ENCODE measurements at places on chromosomes 2 and 18.

- DNase-seq = no peak
Measured at GRCh38 chr2:86036669-86037138, 69.0 kb downstream of the POLR1A start.

- no peak for DNase-seq
Measured at GRCh38 chr18:80159713-80160636, 50.9 kb downstream of the ADNP2 start.

DNA sequence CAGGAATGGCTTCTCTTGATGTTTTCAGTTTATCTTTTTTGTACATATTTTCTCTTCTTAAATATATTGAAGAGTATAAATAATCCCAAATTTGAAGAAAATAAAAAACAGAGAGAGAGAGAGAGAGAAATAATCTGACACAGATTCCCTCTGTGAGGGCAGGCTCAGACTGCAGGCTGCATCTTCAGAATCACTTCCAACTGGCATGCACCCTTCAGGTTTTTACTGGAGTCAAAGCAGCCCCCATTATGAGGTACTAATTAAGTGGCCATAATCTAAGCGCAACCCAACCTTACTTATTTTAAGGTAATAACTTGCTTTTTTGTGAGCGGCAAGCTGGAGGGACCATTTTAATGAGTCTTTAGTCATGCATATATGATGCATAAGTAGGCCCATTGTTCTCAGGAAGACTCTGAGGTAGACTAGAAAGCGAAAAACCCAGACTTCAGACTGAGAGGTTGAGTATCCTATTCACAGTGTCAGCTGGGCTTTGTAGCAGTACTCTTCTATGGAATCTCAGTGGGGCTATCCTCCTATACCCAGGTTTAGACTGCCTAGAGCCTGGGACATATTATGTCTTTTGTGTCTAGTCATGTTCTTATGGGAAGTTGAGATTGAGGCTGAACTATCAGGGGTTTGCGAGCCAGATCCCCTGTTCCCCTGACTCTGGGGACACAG is 167.4 kb downstream of the SP3 start:
- no peak for DNase-seq

DNA sequence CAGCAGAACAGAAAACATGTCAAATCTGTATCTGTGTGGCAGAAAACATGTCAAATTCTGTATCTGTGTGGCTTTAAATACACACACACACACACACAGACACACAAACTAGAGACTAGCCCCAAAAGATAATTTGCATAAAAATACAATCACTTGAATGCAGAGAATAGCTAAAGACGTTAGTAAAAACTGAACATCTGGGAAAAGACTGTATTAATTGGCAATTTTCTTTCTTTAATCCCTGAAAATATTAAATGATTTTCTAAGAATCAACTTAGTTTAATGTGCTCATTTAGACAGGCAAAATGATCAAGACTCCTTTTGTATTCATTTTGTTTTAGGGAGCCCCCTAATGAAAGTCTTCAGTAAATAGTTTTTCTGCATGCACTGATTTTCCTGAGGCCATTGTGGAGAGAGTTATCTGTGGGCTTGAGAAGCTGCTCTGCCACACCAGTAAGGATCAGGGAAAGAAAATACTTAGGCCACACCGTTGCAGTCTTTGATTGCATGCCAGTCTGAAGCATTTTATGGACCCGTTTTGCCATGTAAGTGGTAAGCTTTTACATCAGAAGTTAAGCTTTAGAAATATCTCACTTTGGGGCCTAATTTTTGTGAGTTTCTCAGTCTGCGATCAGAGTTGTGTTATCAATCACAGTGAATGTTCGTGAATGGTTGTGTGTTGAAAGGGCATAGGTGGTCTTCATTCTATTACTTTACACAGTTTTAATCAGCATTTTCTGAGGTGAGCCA is 2.2 kb downstream of the SPATS2L start:
- DNase-seq = no peak

DNA sequence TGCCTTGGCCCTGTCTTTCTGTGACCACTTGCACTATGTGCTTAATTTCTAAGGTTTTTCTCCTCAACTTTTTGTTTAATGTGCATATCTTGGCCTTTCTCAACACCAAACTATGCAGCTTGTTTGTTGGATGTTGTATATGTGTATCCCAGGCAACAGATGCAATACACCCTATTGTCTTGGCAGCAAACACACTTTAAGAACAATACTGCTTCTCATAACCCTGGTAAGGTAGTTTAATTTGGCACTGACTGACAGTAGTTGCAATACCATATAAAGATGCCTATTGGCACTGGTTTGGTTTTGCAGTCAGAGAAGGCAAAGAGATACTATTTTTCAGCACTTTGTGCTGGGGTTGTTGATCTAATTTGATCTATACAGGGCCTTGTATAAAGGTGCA is 360.7 kb upstream of the CWC22 start:
- no peak for DNase-seq
